Osteocyte (in vitro differentiated cells): ENCODE measurements at places on chromosomes 11 and 22.
A peak's percentile ranks its signal among the peaks of the same experiment; 100 is the strongest.

DNA sequence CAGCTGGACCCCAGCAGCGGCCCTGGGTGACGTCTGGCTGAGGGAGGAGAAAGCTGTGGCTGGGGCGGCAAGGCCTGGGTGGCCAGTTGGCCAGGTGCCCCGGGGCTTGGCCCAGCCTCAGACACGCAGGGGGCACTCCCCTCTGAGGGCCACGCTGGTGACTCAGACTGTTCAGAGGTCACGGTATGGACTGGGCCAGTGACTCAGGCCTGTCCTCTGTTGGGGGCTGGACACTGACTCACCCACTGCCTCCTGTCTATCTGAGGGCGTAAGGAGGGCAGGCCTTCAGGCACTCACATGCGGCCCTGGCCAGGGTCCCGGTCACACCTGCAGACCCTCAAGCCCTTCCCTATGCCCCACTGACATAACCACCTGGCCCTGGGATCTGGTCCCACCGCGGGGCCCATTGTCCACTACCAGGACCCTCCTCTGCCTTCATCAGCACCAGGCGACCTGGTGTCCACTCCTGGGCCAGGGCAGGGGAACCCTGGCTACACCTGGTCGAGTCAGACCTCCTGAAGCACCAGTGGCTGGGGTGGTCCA is 3.7 kb upstream of the MUC5AC start:
- peaks cover 17% of the 10 kb centered on the region for H3K4me1 ChIP-seq
- no peaks in the 10 kb centered on the region for H3K27me3 ChIP-seq
- no peak overlapping the region for H3K27ac ChIP-seq
- DNase-seq, result peak; percentile 87

- H3K27me3 ChIP-seq, result peaks cover 4% of the 10 kb centered on the region
- no peaks in the 10 kb centered on the region for H3K4me1 ChIP-seq
- no peak overlapping the region for H3K27ac ChIP-seq
These were observed 51.3 kb downstream of the TRIM29 start for GRCh38 chr11:120086651-120087050.

GRCh38 chr11:126146454-126147192 is 64.8 kb downstream of the RPUSD4 start:
- no peak overlapping the region for H3K27ac ChIP-seq
- peaks cover 11% of the 10 kb centered on the region for H3K4me1 ChIP-seq
- DNase-seq, result no peak
- H3K4me3 ChIP-seq, result no peak overlapping the region
- peaks cover 21% of the 10 kb centered on the region for H3K27me3 ChIP-seq

DNA sequence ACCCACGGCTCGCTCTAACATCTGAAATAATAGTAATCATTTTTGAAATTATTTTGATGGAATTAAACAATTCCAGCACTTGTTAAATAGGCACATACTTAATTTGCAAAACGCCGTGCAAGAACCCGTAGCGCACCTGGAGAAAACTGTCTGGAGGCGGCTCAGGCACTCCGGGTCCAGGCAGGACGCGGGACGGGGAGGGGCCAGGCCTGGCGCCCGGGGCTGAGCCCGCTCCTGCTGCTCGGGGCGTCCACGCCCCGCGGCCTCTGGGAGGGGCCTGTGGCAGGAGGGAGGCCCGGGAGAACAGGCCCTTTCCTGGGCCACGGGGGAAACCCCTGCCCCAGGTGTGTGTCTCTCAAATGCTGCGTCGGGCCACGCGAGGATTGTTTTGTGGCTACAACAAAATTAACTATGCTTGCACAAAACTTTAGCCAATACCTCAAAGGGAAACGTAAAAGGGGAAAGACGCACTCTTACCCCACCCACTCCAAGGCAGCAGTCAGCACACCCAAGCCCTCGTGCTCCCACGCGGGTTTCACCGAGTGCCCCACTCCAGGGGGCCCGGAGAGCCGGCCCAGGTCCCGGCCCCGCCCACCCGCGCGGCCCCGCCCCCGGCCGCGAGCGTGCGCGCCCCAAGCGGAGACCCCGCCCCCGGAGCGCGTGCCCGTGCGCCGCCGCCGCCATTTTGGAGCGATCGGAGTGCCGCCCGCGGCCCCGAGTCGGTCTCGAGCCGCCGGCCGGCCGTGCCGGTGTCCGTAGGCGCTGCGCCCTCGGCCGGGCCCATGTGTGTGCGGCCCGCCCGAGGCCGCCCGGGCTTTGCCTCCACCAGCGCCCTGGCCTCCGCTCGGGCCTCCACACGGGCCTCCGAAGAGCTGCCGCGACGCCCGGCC is at the start of gene PPP6R2:
Gene PPP6R2 (plus strand): TSS at position 677 of the 890 bp plus-strand sequence. CDS start 50,582 bp downstream, outside the sequence.
- peak within 1 kb of the TSS; percentile 84 for H3K27ac ChIP-seq
- peak within 1 kb of the TSS; percentile 77 for H3K4me3 ChIP-seq
- H3K27me3 ChIP-seq, result no peaks in the 10 kb centered on the region
- peak; percentile 95 for DNase-seq
- H3K36me3 ChIP-seq, result no peaks in the 10 kb centered on the region
